ENCODE measurements at places on chromosomes 7 and 10.

DNA sequence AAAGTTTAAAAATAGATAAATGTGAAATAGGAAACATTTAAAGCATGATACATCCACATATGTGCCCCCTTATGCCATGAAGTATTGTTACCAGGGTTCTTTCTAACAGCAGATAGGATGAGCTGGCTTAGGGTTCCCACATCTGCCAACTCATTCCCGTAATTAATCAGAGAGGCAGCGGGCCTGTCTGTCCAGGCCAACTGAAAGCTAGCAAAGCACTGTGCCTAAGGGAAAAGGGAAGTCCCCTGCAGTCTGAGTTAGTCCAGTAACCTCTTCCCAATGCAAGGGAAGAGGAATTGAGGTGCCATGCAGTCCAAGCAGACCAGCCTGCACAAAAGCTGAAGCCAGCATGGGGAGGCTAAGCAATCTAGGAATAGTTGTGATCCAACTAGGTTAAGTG, 18.3 kb upstream of the ZC3HAV1L start:
- no peak for DNase-seq

- DNase-seq: no peak
Measured at GRCh38 chr7:47711776-47712175, 129.9 kb upstream of the TNS3 start.

DNA sequence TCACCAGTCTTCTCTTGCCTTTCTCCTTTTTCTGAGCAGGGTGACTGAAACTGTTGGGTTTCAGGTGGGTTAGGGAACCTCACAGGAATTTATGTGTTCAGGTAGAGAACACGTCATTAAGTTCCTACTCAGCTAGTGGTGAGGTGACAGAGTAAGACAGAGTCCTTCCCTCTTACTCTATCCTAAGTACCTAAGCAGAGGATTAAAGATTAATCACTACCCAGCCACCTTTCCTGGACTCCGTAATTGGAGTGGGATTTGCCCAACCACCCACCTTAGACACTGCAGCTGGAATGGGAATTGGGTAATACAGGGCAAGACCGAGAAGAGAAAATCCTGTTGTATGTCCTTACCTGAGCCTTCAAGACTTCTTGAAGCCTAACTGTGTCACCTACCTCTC, 158.1 kb downstream of the LRRC4 start:
- no peak for DNase-seq

DNA sequence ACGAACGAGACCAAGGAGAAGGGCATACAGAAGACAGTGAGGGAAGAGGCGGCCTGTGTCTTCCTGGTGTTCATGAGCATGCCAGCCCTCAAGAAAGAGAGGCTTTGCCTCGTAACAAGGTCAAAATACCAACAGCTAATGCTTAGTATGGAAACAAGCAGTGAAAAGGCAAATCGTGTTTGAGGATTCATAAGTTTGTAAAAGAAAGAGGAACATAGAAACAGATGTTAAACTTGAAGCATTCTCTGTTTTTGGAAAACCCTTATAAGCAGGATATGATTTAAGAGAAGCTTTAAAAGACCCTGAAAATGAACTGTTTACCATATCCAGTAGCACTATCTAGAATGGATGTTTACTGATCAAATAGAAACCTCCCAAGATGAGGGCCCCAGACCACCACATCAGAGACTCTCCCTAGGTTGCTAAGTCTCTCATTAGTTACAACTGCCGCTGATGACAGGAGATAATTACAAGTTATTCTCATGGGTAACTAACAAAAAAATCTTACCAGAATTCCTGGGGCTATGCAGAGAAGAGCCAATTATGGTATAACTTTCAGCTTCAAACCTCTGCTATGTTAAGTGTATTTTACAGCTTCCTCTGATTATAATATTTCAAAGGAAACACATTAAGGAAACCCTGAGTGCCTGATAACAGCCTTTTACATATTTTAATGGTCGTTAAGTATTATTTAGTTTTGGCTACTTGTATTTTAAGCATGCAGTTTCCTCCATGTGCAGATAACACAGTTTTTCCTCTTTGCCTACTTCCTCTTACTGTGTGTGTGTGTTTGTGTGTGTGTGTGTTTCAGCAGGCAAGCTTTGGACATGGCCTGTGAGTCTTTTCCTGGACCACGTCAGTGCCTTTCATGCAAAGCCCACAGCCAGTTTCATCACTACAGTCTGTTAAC, 17.9 kb downstream of the JCAD start:
- no peak for DNase-seq

- peak; percentile 36 for DNase-seq
Measured at GRCh38 chr7:97004247-97005182, 838 bp upstream of the DLX6 start.

GRCh38 chr7:22727714-22728035, 675 bp downstream of the IL6 start:
- DNase-seq: no peak

DNA sequence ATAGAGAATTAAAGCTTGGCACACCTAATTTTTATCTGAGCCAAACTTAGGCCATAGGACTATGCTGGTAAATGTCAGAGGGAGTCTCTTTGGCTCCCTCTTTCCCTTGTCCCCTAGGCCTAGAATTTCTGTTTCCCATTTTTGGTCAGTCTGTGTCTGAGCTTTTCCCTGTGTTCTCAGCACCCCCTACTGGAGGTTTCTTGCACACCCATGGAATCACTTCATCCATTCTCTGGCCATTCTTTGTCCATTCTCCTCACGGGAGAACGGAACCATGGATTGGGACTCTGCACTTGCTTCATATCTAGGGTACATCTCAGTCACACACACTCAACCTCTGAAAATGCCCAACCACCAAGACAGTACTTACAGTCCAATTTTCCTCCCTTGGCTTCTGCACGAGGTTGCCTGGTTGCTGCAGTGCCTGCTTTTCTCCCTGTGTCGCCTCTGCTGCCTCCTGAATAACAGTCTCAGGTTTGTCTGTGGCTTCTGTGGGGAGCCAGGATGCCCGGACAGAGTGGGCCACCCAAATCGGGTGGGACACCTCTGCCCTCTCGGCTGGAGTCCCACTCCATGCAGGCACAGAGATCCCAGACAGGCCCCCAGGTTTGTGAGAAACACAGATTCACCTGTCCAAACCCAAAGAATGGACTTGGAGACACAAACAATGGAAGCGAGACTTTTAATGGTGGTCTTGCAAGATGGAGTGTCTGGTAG, 35.1 kb upstream of the DNAH11 start:
- DNase-seq: no peak

DNA sequence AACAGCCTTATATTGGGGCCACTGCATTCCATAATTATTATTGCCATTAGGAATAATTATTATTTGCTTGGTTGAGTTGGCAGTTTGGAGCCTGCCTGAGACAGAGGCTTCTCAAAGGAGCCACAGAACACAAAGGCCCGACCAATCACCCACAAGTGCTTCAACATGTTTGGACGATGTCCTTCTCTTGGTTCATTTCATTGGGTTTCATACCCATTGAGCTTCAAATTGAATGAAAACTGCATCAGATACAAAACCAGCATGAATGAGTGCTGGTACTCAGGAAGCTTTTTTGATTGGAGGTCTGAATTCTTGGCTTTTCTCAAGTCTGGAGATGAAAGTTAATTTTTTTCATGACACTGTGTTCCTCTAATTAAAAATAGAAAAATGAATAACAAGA, 168.3 kb downstream of the CREB5 start:
- no peak for DNase-seq

GRCh38 chr7:41222746-41223145, 480.1 kb downstream of the INHBA start:
- DNase-seq: no peak

DNA sequence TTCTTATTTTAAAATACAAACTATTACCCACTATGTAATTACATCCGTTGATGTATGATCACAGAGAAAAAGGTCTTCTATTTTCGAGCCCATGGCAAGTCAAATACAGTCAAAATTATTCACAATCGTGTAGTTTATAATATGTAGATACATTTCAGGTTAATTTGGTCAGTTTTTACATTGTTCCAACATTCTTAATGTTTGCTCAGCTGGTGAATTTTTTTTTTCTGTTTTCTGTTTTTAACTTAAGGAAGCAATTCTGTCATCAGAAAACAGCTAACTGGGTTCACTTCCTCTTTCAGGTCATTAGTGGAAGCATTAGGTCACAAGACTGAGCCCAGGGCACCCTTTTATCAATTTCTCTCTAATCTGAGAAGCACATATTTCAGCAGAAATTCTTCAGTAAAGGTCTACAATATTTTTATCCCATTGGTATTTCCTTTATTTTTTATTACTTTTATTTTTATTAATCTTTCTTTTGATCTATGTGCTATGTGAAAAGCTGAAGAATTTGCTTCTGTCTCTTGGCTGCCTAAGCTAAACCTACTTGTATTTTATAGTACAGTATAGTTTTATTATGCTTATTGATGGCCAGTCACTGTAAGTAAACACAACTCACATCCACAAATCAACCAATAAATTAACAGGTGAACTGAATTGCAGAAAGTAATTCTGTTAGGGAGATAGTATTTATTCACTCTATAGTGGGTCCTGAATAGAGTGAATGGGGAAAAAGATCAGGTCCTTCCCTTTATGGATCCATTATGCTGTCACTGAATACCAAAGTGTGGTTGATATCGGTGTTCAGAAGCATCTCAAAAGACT, 84.6 kb downstream of the ICA1 start:
- no peak for DNase-seq

DNA sequence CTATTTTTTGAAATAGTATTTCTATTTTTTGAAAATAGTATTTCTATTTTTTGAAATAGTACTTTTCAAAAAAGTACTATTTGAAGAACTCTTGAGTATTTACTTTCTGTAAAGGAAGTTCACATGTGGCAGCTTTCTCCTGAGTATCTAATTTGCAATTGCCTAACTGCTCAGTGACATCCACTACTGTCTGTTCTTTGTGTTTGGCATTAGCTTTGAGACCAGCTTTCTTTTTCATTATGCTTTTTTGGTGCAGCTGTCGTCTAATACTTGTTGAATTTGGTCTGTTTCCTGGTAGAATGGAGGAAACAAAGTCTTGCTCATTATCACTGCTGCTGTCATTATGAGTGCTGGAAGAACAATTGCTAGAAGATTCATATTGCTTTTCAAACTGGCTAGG, 99.1 kb downstream of the BMPR1A start:
- DNase-seq: no peak

GRCh38 chr7:151085691-151086620, at the start of gene AGAP3:
Gene AGAP3, plus strand, starts transcription at chr7:151086475. Its CDS starts 267 bp downstream, at chr7:151086742.
- peak; percentile 90 for DNase-seq

GRCh38 chr7:33996899-33997298, 91.6 kb downstream of the BMPER start:
- no peak for DNase-seq

GRCh38 chr7:41103331-41103730, 599.6 kb downstream of the INHBA start:
- DNase-seq: peak; percentile 28

DNA sequence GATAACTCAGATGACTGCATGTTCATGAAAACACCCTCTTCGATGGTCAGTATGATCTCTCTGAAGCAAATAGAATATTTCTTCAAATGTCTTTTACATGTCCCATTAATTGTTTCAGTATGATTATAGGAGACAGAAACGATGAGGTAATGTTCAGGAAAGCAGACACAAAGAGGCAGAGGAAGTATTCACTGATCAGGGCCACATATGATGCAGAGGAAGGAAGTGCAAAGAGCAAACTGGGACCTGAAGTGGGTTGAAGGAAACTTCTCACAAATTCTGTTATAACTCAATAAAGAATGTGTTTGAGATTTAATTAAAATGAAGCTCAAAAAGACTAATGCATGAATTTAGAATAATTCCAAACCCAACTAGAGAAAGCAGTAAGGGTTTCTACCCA, 70.5 kb downstream of the TES start:
- no peak for DNase-seq

DNA sequence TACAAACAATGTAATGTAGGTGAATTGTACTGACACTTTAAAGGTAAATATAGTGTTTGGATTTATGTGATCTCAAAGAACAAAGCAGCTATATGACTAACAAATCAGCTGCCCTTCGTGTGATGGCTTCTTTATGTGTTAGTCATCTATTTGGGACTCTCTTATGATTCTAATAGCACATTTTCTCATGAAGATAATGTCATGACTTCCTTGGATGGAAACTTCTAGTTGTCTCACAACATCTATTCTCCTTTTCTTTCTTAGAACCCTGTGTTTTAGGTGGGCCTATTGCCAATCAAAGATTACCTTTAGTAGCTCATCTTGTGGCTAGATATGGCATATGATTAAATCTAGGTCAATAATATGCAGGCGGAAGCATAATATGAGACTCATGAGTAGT, 45.0 kb downstream of the TMEM106B start:
- DNase-seq: no peak

- DNase-seq: no peak
Measured at GRCh38 chr7:151780631-151781030, 96.3 kb downstream of the PRKAG2 start.

GRCh38 chr7:151383638-151384351, 26.0 kb downstream of the WDR86 start:
- DNase-seq: no peak

DNA sequence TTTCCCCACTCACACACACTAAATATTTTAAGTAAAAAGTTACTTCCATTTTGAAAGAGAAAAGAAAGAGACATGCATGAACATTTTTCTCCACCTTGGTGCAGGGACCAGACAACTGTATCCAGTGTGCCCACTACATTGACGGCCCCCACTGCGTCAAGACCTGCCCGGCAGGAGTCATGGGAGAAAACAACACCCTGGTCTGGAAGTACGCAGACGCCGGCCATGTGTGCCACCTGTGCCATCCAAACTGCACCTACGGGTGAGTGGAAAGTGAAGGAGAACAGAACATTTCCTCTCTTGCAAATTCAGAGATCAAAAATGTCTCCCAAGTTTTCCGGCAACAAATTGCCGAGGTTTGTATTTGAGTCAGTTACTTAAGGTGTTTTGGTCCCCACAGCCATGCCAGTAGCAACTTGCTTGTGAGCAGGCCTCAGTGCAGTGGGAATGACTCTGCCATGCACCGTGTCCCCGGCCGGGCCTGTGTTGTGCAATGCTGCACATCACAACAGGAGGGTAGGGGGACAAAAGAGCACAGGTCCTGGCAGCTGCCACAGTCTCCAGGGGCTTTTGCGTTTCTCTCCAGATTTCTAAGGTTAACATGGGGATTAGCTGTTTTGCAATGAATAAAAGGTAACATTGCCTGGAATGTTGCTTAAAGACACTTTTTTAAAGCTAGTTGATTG, 146.5 kb downstream of the EGFR start:
- DNase-seq: no peak

- no peak for DNase-seq
Measured at GRCh38 chr7:30782690-30783089, 11.5 kb downstream of the MINDY4 start.

DNA sequence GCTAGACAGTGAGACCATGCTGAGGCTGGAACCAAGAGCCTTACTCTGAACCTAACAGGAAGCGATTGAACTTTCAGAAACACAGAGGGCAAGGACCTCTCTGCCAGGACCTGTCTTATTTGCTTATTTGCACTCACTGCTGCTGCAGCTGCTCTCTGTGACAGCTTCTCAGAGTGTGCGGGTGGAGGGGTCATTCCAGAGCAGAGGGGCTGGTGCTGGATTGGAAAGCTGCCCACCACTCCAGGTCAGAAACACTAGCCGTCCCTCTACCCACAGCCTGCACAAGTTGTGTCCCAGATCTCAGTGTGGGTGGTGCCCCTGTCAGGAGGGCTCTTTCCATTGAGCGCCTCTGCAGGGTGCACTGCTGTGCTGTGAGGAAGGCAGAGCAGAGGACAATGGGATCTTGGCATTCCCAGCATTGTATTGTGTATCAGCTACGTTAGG, 126.2 kb downstream of the CCNY start:
- DNase-seq: no peak

GRCh38 chr10:34710391-34710751, 104.7 kb downstream of the PARD3 start:
- DNase-seq: peak; percentile 48

- DNase-seq: peak; percentile 55
Measured at GRCh38 chr7:117127585-117128168, 174.4 kb downstream of the ST7 start.
